ENCODE measurements at places on chromosomes 7 and 10. TPM values are rescaled to one million over a fixed set of nuclear protein-coding genes. Genes with fewer than 3 reads are reported as not detected.

GRCh38 chr10:132644527-132645246, 107.1 kb downstream of the INPP5A start:
- no peak for DNase-seq

- DNase-seq: no peak
Observed at GRCh38 chr10:77028042-77028441, 609.6 kb downstream of the KCNMA1 start.

GRCh38 chr10:5514226-5514850, 10.4 kb upstream of the CALML3 start:
- DNase-seq: no peak

DNA sequence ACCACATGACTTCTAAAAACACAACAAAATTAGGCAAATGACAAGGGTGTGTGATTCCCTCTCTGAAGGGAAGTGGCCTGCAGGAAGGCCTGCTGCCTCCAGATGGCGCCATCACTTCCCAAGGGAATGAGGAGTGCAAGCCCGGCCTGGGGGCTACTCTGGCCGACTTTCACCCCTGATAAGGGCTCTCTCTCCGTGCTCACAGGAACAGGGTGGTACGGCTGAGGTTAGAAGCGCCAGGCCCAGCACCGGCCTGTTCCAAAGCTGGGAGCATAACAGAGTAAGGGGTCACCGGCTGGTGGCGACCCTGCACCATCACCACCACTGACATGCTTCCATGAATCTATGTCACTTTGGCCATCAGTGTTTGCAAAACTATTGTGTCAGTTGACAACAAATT, 13.1 kb downstream of the RBP3 start:
- DNase-seq: no peak

DNA sequence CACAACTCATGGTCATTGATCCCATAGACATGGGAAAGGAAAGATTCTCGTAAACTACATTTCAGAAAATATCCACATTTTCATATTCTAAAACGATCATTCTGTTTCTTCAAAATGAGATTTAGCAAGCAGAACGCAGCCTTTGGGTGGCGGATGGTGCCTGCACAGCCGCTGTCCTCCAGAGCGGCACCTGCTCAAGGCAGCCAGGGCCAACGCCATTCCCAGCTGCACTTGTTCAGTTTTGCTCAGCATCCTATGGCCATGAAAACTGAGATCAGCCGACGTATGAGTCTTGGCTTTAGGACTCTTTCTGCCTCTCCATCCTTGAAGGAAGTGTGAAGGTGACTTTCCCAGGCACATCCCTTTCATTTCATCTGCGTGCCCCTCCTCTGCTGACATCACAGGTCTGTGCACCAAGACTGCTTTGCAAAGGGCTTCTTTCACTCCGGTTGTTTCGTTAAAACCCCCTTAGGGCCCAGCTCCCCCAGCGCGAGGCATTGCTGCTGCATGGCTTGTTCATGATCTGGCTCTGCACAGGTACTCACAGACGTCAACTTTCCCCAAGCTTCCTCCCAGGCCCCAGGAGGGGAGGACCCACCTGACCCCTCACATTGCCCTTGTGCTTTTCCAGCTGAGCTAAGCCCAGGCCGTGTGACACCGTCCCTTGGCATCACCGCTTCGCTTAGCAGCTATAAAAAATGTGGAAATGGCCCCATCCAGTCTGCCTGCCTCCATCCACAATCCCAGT, 37.2 kb downstream of the TCERG1L start:
- DNase-seq: no peak

GRCh38 chr7:127446842-127447241, 54.3 kb upstream of the ZNF800 start:
- no peak for DNase-seq

DNA sequence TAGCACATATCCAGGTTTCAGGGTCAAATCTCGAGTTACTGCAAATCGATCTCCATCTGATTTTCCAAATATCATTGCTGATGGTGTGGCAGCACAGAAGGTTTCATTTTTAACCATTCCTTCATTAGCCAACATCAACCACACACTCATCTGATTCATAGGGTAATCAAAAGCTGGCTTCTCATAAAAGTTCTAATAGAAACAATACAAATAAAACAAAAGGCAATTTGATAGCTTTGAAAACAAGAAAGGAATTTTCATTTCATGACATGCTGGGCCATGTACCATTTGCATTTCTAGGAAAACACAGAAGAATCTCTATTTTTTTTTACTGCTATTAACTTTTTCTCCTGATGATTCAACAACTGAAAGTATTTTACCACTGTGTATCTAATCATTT, 147.7 kb upstream of the SLC26A5 start:
- no peak for DNase-seq

DNA sequence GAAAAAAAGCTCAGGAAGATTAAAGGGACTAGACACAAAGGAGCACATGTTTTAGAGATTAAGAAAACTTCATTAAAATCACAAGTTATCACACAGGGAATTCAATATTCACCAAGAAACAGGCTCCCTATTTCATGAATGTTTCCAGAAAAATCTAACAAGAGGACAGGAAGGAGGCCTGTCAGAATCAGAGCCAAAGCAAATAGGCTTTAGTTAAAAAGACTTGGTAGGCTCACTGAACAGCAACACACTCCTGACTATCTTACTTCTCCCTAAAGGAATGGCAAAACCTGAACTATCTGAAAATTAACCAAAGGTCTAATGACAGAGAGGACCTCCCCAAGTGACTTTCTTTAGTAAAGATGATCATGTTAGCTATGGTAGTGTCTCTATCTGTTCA, 188.3 kb upstream of the MEOX2 start:
- peak; percentile 50 for DNase-seq

DNA sequence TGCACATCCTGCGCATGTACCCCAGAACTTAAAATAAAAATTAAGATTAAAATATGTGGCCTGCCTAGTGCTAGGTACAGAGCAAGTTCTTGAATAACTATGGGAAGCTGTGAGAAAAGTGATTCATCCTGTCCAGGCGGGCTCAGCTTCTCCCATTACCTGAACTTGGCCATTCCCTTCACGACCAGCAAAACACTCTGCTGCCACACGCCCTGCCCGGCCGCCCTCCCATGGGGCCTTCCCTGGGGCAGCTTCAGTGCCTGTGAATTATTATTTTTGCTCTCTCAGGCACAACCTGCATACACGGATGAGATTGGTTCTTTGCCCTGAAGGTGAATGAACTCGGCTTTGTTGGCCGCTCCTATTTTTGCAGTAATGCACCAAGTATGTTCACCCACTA, 209.2 kb upstream of the SHH start:
- DNase-seq: no peak

DNA sequence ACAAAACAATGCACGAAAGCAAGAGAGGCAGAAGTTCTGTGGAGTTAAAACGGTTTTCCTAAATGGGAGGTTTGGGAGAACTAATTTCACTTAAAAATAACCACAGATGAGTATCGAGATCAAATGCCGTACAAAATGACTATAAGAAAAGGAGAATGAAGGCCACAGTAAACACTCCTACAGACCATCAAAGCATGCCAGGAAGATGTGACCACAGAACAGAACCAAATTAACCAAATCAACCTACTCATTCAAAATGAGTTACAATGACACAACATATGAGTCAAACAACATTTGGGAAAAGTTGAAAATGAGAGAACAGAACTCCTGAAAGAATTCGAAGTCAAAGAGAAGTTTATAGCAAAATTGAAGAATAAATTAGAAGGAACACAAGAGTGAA, 24.3 kb upstream of the DOCK1 start:
- DNase-seq: no peak

GRCh38 chr10:89279421-89279869, 22.4 kb upstream of the IFIT2 start:
- peak; percentile 83 for DNase-seq

DNA sequence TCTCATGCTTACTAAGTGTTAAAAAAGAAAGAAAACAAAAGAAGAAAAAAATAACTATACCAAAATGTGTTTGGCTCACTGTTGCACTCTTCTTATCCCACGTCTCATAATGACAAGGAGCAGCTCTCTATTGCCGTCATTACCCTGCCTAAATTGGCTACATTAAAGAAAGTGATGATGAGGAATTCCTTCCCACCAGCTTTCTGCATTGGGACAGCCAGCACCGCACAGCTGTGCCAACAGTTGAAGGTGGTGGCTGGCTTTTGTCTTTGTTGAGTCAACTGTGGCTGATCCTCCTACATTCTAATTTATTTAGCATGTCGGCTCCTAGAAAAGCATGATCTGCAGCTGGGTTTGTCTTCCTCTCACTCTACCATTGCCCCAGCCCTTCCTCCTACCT, 751.8 kb downstream of the KCNMA1 start:
- peak; percentile 37 for DNase-seq

DNA sequence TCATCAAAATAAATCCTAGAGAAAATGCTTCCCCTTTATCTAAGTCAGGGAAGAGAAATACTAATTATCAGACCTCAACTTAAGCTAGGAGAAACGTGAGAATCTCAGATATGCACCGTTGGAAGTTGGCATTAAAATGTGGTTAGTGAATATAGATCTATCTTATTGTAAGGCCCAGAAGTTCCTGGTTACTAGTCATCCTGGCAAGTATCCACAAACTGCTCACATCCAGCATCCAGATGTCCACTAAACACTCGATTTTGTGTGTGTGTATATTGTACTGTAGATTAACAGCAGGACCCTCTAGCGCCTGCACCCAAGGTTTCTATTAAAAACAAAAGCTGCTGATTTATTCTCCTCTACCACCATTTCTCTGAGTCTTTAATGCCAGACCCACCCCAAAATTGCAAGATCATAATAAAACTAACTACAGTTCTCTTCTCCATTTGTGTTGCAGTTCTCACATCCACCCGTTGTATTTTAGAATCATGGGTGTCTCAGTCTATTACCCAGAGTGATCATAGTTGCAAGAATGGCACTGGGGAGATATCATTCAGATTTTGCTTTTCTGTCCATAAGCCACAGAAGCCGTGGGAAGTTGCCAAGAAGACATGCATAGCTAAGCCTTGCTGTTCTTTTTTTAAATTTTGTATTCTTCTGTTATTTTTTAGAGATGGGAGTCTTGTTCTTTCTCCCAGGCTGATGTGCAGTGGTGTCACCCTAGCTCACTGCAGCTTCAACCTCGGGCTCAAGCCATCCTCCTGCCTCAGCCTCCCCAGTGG, 165.4 kb downstream of the KIAA1217 start:
- peak; percentile 82 for DNase-seq

PSD gene
- 6.4 TPM for polyA plus RNA-seq

Measured in muscle of leg (tissue), 16 donors.